ENCODE measurements at places on chromosomes 5 and 9.
A peak's percentile ranks its signal among the peaks of the same experiment; 100 is the strongest.

GRCh38 chr5:43121913-43122484 is 1.3 kb downstream of the ZNF131 start:
- peak; percentile 8 for DNase-seq

- no peak for DNase-seq
Measured at GRCh38 chr5:143938230-143938629, 126.3 kb downstream of the HMHB1 start.

DNA sequence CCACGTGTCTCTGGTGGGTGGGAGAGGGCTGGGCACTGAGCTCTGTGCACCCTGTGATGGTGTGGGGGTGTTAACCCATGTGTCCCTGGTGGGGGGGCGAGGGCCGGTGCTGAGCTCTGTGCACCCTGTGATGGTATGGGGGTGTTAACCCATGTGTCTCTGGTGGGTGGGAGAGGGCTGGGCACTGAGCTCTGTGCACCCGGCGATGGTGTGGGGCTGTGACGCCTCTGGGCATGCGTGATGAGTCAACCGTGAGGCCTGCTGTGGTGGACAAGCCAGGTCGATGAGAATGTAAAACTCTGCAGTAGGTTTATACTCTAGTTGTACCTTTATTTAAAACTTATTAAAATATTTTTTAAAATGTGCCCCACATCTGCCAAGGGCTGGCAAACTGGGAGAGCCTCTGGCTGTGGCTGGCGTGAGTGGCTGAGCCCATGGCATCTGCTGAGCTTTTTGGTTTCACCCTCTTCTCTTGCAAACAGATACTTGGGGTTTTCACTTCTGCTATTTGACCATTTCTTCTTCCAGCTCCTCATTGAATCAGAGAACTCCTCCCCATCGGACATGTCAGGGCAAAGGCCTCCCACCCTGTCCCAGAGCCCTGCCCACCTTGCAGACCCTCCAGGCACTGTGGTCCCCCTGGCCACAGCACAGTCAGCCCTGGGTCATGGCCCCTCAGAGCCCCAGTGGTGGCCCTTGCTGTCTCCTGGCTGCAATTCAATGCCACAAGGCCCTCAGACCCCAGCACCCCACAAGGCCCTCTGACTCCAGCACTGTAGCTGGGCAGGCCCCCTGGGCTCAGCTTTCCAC is 18.5 kb upstream of the EXOC3 start:
- no peak for DNase-seq

GRCh38 chr5:94810281-94810680 is 191.8 kb downstream of the SLF1 start:
- DNase-seq: no peak

DNA sequence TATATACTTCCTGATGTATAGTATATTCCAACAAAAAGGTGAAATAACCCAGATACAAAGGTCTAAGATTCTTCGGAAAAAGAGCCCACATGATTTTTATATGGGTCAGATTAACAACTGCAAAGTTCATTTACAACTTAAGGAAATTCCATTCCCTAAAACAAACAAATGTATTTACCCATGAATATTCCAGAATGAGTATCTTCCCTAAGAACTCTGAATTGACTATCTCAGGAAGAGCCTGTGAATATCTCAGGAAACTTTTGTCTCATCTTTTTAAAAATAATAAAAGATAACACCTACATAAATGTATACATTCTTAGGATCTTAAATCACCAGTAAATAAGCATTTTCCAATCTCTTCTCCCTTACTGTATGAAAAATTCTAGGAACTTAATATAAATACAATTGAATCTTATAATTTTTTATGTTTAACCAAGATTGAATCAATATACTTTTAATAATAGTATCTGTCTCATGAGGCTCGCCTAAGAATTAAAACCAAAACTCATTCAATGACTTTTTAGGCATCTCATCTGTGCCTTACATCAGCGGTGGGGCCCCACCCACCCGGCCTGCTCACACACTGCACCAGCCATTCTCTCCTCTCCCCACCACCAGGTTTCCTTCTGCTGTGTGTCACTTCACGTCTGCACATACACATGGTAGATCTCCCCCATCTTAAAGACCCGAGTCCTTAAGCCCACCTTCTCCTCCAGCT is 78.1 kb downstream of the RAPGEF1 start:
- peak; percentile 74 for DNase-seq

DNA sequence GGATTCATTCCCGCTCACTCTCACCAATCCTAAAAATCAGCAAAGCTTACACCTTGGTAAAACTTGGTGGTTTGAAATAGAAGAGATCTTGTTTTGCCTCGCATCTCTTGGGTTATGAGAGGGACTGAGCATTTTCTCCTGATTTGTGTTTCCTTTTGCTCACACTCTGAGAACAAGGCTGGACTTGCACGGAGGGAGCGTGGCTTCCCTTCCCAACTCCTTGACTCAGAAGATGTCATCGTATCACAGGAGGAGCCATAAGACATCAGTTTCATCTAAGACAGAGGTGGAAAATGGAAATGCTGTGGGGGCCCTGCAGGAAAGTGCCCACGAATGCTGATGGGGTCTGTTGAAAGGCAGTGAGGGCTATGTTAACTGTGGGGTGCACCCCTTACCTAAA is 37.4 kb downstream of the CTSL start:
- no peak for DNase-seq

- DNase-seq: no peak
Measured at GRCh38 chr5:8756498-8757084, 789.3 kb downstream of the SEMA5A start.

DNA sequence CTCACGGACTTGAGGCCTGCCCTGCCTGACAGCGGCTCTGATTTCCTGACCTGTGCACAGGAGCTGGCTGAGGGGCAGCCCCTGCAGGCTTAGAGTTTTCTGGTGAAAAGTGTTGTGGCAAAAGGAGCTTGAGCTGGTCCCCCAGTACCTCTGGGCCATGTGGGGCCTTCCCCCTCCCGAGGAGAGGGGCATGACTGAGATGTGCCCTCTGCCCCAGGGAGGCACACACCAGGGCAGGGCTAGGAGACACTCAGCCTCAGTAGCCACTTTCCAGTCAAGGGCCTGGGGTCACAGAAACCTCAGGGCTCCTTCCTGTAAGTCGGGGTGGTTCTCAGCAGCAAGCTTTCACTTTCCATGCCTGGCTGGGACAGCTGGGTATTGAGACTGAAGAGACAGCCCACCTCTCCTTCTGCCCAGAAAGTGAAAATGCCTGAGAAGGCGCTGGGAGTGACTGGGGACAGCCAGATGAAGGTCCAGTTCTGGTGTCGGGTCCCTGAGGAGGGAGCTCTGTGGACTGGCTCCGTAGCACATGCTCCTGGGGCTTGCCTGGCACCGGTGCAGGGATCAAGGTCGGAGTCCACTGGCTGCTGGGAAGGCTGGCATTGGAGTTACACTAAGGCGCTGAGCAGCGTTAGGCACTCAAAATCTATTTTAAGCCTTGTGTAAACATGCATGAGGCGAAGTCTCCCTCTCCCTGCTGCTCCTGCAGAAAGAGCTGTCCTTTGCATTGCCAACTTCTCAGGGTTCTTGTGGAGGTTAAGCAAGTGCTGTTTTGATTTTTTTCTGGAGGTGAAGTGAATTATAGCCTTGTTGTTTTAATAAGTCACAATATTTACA is 394.9 kb downstream of the GADD45G start:
- peak; percentile 26 for DNase-seq

DNA sequence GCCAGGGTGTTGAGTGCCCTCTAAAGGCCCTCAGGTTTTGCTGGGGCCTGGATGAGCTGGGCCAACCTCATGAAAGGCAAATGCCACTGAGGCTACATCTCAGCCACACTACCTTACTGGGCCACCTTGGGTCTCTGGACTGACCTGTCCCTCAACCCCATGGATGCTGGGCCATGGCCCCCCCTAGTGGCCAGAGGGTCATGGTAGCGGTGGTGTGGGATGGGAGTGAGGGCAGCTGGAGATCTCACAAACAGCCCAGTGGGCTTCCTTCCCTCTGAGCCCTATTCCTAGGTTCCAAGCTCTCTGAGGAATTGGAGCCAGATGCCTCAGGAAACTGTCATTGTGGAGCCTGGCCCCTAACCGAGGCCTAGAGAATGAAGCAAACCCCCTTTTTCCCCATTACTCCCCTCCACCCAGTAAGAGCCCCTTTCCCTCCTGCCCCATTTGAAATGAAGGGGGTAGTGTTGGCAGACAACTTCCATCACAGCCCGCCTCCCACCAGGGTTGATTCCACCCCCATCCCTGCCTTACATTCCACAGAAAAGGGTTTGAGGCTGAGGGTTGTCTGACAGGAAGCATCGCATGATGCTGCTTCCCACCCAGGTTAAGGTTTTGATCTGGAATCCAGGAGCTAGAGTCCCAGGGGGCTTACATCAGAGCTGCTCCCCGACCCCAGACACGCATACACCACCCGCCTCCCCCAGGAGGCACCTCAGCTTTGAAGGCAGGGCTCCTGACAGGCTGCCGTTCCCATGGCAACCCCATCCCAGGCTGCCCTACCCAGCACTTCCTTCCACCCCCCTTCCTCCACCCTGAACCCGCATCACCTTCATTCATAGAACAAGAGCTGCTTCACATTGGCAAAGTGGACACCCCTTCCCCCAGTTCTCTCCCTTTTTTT is 63.9 kb downstream of the PCDH1 start:
- peak; percentile 40 for DNase-seq

- peak; percentile 71 for DNase-seq
Measured at GRCh38 chr5:39214912-39215709, 4.3 kb downstream of the FYB1 start.

GRCh38 chr5:196350-196749 is 5.1 kb downstream of the LRRC14B start:
- no peak for DNase-seq

GRCh38 chr9:96344458-96345180 is 38.9 kb downstream of the SLC35D2 start:
- no peak for DNase-seq

DNA sequence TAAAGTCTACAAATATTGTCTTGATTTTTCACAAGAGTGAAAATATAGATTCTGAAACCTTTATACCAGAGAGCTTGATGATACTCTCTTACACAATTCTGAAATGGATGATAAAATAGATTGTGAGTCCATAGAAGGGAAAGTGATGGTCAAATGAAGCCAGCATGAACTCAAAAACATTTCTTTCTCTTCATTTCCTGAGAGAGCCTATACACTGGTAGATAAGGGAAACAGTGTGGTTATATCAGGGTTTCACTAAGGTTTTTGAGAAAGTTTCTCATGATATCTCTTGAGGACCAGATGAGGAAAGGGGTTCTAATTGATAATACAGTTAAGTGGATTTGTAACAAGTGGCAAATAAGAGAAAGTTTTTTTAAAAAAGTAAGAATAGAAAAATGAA is 254.1 kb downstream of the PJA2 start:
- DNase-seq: no peak

DNA sequence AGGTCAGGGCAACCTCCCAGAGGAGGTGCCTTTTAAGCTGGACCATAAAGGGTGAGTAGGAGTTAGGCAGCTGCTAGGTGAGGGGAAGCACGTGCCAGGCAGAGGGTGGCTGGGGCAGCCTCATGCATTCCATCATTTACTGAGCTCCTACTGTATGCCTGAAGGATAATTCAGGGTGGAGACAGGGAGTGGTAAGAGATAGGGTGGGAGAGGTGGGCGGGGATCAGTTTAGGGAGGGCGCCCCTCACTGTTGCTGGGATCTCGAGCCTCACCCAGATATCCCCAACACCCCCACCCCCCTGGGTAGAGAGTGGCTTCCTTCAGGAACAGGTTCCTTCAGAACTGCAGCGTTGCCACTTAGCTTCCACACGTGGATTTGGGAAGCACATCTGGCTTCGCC is 74.5 kb upstream of the ASS1 start:
- no peak for DNase-seq

DNA sequence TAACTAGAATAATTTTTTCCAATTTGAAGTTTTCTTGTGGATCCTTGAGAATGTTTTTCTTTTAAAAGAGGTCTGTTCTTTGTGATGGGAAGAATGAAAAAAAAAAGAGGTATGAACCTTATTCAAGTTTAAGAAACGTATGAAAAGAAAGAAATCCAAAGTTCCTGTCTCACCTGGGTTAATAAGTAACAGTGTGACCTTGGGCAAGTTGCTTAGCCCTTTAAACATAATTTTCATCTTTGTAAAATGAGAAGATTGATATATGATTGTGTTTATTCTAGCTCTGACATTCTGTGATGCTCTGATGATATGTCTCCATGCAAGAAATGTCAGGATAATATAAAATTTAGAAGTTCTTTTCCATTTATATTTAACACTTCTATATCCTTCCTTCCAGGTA is 19.3 kb downstream of the SLC26A2 start:
- DNase-seq: no peak

Data from CD4-positive, alpha-beta T cell treated with Interleukin-2 at 100 ng/mL for 4 hours (primary cell).